Posterior cingulate gyrus (tissue), 11 donors: ENCODE measurements at places on chromosomes 1 and 21.

GRCh38 chr1:93679546-93679945 lies 2.1 kb downstream of the BCAR3 start:
- no peak for DNase-seq

DNA sequence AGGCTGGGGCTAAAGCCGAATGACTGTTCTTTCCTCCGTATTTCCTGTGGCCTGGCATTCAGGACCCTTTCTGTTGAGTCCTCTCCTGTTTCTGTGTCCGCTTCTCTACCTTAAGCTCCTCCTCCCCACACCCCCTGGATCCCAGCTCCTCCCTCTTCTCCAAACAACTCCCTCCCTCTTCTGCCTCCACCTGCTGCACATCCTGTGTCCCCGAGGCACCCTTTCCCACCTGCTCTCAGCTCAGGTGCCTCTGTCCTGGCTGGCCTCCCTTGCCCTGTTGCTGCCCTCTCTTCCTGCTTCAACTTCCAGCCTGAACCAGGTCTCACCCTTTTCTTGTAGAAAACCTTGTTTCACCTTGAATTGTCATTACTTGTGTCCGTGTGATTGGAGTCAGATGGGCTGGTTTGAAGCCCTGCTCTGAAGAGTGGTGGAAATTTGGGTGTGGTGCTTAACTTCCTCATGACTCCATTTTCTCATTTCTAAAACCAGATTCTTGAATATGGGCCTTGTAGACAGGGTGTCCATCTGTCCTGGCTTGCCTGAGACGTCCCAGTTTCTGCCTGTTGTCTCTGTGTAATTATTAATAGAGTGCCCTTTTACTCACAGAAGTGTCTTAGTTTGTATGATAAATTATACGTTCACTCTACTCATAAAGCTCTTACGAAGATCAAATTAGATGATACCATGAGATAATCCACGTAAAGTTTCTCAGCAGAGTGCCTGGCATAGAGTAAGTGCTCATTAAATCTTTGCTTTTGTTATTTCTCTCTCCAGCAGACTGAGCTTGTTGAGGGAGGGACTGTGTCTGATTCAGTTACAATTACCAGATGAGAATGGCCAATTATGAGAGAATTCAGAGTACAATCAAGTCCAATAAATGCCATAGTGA lies 58.9 kb upstream of the TRABD2B start:
- DNase-seq: no peak

GRCh38 chr1:25064465-25065240 lies 134.6 kb upstream of the RUNX3 start:
- no peak for DNase-seq

DNA sequence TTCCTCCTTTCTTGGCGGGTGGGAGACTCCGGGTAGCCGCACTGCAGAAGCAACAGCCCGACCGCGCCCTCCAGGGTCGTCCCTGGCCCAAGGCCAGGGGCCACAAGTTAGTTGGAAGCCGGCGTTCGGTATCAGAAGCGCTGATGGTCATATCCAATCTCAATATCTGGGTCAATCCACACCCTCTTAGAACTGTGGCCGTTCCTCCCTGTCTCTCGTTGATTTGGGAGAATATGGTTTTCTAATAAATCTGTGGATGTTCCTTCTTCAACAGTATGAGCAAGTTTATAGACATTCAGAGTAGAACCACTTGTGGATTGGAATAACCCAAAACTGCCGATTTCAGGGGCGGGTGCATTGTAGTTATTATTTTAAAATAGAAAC lies 2.5 kb downstream of the OLIG2 start:
- no peak for DNase-seq
